ENCODE measurements at places on chromosomes 16 and 17. TPM values are rescaled to one million over a fixed set of nuclear protein-coding genes. Genes with fewer than 3 reads are reported as not detected.
A peak's percentile ranks its signal among the peaks of the same experiment; 100 is the strongest.

Gene NGFR
- polyA plus RNA-seq: 4.3 TPM

Gene NAT9
- polyA plus RNA-seq: 39.9 TPM

- DNase-seq: no peak
These were observed 4.5 kb upstream of the GALK1 start for GRCh38 chr17:75769536-75769935.

GRCh38 chr16:80852261-80852872 is 48.0 kb upstream of the CDYL2 start:
- DNase-seq: no peak

DNA sequence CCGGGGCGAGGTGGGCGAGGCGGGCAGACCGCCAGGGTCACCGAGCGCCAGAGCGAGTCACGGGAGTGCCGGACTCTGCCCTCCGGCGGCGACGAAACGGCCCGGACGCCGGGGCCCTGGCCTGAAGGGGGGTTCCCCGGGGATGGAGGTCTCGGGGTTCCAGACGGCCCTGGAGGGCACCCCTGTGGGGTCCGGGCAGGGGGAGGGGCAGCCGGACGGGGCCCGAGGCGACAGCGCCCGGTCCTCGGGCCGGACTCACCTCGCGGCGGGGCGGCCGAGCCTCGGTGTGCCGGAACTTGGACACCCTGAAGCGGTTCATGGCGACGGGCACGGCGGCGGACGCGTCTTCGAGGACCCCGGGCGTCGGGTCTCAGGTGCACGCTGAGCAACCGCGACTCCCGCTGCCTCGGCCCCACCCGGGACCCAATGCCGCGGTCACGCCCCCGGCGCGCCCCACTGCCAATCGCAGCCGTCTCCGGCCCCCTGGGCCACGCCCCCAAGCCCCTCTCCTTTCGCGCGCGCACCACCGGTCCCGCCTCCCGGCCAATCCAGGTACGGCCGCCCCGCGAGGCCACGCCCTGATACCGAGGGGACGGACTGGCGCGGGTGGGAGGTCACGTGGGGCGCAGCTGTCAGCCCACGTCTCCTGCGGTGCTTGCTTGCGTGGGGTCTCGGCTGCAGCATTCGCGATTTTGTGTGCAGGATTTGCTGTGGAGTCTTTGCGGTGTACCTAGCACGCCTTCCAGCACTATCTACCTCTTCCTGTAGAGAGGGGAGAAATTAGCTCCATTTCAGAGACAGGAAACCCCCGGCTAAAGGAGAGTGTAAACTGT is at the start of gene CORO7:
TSS of gene CORO7 (minus strand) at position 397 of the 833 bp plus-strand sequence. CDS start at position 319, 78 bp downstream.
- DNase-seq: peak; percentile 62

Gene CDH15
- 1.4 TPM for polyA plus RNA-seq

- DNase-seq: no peak
These were observed 51.3 kb downstream of the NEUROD2 start for GRCh38 chr17:39556423-39556822.

DNA sequence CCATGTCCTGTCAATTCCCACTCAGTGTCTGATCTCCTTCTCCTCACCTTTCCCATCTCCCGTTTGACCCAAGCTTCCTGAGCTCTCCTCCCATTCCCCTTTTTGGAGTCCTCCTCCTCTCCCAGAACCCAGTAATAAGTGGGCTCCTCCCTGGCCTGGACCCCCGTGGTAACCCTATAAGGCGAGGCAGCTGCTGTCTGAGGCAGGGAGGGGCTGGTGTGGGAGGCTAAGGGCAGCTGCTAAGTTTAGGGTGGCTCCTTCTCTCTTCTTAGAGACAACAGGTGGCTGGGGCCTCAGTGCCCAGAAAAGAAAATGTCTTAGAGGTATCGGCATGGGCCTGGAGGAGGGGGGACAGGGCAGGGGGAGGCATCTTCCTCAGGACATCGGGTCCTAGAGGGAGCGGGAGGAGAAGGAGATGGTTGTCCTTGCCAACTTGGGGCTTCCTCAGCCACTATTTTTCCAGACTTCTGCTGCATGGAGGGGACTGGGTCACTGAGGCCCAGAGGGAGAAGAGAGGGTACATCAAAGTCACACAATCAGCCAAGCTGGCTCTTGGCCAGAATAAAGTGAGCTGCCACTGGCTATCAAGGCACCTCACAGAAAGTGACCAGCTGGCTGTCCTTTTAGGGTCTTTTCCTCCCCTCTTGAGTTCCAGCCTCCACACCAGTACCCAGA is 1.9 kb upstream of the TBC1D10B start:
- no peak for DNase-seq

Gene CCL16
- not detected for polyA plus RNA-seq

DNA sequence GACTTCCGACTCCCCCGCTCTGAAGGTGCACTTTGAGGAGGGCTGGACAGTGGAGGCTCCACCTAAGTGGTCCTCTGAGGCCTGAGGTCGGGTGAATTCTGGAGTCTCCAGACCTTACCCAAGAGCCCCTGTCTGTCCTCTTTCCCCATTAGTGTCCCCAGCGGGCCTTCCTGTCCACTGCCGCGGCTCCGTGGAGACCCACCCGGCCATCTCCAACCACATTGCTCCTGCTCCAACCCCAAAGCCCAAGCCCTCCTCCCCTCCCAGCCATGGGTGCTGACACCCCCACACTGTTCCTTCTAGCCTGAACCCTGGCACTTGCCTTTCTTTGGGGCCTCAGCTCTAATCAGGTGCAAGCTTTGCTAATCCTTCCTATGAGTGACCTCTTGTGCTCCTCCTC is 283.1 kb upstream of the TNRC6C start:
- no peak for DNase-seq

GRCh38 chr16:84942786-84943185 is 68.5 kb downstream of the ZDHHC7 start:
- DNase-seq: no peak

Gene DNAI2
- polyA plus RNA-seq: 0.26 TPM

Gene ZSCAN10
- not detected for polyA plus RNA-seq

Gene ARHGAP44
- polyA plus RNA-seq: 7.5 TPM

Gene CA7
- polyA plus RNA-seq: 0.24 TPM

DNA sequence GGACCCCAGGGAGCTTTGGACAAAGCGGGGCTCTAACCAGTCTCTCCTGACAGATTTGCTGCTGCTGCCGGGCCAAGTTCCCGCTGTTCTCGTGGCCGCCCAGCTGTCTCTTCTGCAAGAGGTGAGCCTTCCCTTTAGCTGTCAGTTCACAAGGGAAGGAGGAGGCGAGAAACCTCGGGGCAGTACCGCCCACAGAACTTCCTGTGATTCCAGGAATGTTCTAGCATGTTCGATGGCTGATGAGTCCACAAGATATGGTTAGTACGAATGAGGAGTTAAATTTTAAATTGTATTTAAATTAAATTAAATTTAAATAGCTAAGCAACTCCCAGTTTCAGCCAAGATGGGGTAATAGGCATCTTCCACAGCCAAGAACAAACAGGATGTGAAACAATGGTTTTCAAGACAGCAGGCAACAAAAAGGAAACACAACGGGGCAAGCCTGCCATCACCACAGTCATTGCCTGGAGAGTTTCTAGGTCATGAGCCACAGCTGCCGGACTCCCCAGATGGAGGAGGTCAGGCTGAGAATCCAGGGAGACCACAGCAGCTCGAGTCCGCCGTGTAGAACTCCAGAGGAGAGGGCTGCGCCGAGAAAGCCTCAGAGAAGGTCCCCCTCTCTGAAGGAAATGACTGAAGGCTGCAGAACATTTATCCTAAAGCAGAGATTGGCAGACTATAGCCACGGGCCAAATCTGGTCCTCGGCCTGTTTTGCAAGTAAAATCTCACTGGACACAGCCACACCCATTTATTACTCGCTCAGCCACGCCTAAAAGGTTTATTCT is 9.5 kb upstream of the TCF25 start:
- no peak for DNase-seq

Gene CHST4
- polyA plus RNA-seq: 0.18 TPM

GRCh38 chr17:29019475-29020181 is 13.8 kb upstream of the SEZ6 start:
- DNase-seq: no peak

GRCh38 chr17:28381141-28381825 is 9.8 kb downstream of the SARM1 start:
- no peak for DNase-seq

DNA sequence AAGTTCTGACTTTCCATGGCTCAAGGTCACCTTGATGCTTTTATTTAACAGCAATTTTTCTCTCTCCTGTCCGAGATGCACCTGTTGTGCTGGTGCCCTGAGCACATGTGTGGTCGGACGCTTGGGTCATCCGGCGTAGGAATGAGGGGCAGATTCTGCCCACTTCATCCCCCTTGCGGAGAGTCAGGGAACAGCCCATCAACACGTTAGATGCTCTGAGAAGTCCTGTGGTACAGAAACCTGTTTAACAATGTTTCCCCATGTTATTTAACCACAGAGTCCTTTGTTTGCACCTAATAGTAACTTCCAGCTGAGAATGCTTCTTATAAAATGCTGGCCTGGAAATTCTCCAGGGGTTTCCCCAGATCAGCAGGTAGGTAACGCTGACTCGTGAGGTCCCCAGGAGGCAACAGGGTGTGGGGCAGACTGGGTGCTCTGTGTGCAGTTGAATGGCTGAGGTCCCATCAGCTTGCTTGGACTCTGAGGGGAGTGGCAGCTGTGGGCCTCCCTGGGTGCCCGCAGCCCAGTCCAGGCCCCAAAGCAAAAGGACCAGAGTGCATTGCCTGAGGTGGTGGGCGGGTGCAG is 17.8 kb downstream of the DOC2B start:
- no peak for DNase-seq

Gene ITGA2B
- polyA plus RNA-seq: 4.8 TPM

DNA sequence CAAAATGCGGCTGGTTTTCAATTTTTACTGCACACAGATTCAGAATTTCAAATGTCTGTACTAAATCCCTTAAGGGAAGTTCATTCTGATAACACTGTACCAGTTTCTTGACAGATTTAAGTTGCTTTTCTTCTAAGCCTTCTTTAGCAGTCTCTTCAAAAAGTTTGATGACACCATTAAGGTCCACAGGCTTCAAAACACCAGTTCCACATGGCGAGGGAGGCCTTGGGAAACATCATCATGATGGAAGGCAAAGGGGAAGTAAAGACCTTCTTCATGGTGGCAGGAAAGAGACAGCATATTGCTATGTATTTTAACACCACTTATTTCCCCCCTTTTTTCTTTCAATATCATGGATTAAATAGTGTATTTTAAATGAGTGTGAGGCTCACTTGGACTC is 24.5 kb downstream of the NLRC5 start:
- no peak for DNase-seq

GRCh38 chr17:35001549-35001948 is 21.2 kb downstream of the LIG3 start:
- DNase-seq: no peak

DNA sequence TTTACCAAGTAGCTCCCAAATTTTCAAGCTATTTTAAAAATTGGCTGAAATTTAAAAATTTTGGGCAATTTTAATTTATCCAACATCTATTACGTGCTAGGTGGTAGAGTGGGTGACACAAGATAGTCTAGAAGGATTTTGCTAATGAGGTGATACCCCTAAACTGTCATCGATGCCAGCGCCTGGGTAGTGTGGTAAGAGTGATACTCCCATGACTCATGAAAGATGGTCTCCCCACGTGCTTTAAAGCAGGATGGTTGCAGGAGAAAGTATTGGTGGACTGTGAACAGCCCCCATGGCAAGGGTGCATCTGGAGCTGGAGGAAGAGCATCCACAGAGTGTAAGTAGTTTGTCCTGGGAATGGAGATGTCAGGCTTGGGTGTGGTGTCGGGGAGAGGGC is 77.8 kb downstream of the WWOX start:
- no peak for DNase-seq

Gene STAC2
- polyA plus RNA-seq: 3.5 TPM

- DNase-seq: no peak
These were observed 17.0 kb upstream of the TMC5 start for GRCh38 chr16:19400711-19401110.

Gene TPSD1
- not detected for polyA plus RNA-seq

DNA sequence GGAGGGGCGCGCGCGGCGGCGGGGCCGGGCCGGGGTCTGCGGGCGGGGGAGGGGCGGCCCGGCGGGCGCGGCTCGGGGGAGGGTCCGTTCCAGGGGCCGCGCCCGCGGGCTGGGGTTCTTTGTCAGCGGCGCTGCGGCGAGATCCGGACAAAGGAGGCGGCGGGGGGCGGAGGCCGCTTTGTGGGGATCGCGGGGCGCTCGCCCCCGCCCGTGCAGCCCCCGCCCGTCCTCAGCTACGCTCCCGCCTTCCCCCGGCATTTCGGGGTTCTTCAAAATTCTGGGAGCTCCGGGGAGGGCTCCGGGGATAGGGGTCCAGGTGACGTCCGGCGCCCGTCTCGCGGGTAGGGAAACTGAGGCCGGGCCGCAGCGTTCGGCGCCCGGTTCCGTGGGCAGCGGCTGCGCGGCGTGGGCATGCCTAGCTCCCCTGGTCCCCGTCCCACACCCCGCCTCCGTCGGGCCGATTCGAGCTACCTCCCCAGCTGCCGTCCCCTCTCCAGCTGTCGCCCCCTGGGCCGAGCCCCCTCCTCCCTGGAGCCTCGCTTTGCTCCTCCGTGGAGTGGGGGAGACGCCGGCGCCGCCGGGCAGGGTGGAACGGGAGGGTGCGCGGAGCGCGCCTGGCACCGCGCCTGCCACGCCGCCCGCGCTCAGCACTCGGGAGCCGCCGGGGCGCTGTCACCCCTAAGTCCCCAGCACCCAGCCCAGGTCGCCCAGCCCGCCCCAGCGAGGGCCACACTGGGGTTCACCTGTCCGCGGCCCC is 546 bp downstream of the SNN start:
- DNase-seq: no peak

DNA sequence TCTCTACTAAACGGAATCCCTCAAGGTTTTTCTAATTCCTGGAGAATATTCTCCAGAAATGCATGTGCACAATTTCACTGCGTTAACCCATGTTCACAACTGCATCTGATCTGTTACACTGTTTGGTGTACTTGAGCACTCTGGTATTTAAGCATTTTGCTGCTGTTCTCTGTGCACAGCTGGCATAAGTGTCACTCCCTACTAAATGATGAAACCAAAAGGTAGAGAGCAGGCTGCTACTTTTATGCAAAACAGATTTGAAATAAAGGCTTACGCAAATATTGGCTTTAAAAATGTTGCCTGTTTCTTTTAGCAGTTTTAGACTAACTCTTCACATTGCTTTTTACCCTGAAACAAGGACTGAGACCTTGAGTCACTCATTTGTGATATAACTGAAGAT is 41.7 kb downstream of the ESRP2 start:
- no peak for DNase-seq

Gene MPP2
- polyA plus RNA-seq: 5.6 TPM

Gene CCDC182
- polyA plus RNA-seq: not detected

DNA sequence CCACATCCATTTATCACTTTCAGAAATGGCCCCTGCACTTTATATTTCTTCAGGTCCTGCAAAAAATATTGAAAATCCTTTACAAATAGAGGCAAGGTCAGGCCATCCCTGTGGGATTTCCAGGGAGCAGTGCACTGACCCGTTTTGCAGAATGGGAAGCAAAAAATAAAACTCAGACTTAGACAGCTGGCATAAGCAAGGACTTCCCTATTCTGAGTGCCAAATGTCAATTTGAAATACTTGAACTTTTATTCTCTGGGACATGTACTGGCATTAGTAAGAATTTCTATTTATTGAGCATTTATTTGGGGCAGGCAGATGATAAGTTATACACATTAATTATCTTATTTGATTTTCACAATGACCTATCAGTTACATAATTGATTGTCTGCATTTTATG is 32.4 kb downstream of the PRKCB start:
- DNase-seq: no peak

Gene RAMP2
- 96.7 TPM for polyA plus RNA-seq

GRCh38 chr17:30393911-30394867 is 15.5 kb downstream of the CPD start:
- DNase-seq: no peak

- no peak for DNase-seq
These were observed 33.7 kb downstream of the PEMT start for GRCh38 chr17:17557796-17558195.

- DNase-seq: no peak
These were observed 368.1 kb downstream of the C16orf95 start for GRCh38 chr16:86949116-86949515.

Gene MYH4
- polyA plus RNA-seq: 0.14 TPM

- no peak for DNase-seq
These were observed 173.0 kb upstream of the GOT2 start for GRCh38 chr16:58906981-58907715.

Measured in right renal cortex interstitium (tissue), 3 donors.